ENCODE measurements at places on chromosomes 3 and 15.

- no peak for DNase-seq
Measured at GRCh38 chr3:123313889-123314288, 112.1 kb downstream of the SEC22A start.

DNA sequence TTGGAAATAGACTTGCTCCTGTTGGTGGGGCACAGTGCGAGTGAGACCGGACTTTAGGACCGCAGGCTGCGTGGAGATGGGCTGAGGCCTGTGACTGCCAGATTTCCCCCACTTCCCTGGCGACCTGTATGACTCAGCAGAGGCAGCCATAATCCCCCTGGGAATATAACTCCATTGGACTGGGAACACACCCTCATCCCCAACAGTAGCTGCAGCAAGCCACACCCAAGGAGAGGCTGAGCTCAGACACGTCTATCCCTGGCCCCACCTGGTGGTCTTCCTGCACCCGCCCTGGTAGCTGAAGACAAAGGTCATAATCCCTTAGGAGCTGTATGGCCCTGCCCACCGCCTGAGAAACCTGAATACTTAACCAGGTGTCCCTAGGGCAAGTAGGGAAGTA is 42.6 kb downstream of the DZIP1L start:
- no peak for DNase-seq

DNA sequence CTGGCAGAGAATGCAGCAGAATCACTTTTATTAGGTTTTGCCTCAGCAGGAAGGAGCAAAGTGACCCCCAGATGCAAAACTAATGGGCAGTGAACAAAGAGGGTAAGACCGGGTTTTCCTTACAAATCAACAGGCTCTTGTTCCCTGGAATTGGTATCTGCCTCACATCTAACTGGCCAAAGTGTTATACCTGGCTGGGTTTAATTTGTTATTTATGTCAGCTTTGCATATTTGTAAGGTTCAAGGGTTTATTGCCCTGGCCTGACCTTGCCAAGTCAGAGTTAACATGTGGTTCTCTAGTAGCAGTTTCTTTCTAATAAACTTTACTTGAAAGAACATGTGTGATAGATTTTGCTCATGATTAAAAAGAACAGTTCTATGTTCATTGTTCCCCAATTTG is 431.7 kb upstream of the NR2F2 start:
- DNase-seq = no peak

DNA sequence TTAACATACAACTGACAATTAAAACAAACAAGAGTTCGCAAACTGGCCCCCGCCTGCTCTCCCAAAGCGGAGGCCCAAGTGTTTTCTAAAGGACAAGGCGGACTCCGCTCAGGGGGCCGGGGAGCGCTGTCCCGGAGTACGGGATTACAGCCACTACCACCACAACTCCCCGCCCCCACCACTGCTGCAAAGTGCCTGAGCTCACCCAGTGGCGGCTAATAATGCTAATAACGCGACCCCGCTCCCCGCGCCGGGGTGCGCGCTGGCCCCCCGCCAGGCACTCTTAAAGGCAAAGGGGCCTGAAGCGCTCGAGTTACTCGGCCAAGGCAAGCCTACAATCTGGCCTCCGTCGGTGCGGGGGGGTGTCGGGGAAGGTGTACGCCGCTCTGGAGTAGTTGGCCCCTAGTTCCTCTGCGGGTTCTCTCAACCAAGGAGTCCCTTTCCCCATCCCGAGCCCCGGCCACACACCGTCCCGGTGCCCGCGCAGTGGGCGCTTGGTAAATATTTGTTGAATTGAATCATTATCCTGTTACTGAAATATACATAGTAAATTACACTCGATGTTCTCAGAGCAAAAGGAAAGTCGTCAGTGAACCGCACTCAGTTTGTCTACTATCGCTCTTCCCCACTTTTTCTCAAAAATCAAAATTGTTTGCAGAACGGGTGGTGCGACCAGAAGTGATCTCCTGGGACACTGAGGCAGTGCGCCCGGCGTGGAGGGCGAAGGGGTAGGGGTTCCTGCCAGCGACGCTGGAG is 827 bp downstream of the WNT5A start:
- no peak for DNase-seq
